Amygdala (tissue), 56 donors: ENCODE measurements at places on chromosomes 1 and 21.

DNA sequence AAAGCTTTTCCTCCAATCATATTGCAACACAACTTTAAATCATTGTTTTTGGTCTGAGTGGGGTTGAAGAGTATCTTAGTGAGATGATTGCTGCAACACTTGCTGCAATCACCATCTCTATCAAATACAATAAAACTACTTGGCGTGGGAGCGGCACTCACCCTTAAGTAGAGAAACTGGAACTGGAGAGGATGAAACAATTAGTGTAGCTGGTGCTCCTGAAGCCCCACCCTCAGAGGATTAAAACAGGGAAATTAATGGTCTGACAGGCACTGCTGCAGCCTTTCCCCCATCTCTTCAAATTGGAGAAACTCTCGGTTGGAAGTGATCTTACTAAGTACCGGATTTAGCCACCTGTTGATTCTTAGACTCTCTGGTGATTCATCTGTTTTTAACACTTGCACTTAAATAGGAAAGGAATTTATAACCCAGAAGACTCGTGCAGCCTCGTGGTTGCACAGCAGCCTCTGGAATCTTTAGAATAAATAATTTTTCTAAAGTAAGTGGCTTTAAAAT is 80.5 kb upstream of the KIF26B start:
- DNase-seq = no peak

GRCh38 chr1:2987773-2988172 is 33.5 kb upstream of the ACTRT2 start:
- DNase-seq = no peak

DNA sequence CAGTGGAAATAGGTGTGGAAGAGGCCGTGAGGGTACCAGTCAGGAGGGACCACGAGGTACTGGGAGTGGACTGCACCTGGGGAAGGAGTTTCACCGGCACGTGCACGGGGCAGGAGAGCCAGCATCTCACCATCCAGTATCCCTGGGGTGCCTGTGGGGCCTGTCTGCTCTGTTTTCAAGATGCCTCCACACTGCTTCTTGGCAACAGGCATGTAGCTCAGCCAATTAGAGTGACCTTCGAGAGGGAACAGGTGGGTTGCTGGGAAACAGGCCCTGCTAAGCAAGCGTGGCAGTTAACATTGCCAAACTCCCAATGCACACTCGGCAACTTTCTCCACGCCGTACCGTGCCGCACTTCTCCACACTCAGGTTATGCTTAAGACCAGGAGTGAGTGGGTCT is 17.7 kb downstream of the KCNC4 start:
- DNase-seq = no peak

GRCh38 chr1:212583643-212584042 is 24.9 kb upstream of the ATF3 start:
- DNase-seq = no peak

DNA sequence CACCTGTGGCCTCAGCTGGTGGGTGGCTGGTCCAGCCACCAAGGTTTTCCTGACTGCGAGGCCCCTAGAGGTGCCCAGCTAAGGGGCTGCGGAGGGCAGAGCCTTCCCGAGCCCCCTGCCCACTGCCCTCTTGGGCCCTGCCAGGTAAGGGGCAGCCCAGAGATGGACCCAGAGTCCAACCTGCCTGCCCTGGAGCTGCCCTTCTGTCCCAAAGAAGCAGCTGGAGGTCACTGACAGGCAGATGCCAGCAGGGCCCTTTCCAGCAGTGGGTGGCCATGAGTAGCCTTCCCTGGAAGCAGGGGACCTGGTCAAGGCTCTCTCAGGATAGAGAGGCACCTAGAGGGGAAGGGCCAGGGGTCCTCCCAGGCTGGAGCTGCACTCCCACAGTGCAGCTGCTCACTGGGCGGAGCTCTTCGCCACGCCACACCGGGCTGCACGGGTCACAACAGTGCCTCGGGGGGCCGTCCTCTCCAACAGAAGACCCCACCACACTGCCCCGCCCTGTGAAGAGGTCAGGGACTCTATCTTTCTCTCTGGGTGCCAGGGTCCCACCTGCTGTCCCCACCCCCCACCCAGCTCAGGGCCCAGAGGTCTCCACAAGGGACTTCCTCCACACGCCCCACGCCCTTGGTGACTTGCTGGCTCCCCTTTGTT is 10.9 kb upstream of the GNB1 start:
- DNase-seq = no peak

DNA sequence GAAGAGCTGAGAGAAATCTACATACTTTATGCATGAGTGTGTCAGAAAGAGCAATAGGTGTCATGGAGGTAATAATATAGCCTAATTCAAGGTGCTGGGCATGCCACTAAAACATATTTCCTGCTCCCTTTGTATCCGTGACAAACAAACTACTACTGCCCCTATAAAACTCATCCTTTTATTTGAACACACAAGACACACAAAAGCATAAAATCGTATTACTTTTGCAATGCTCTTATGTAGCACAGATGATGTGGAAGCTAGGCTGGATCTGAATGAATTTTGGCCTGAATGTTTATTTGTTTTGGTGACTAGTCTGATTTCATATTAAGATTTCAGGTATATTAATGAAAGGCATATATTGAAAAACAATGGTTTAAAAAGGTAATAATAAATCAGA is 239.3 kb upstream of the NEGR1 start:
- DNase-seq = no peak

- no peak for DNase-seq
Measured at GRCh38 chr1:109319114-109319513, 12.3 kb upstream of the MYBPHL start.

DNA sequence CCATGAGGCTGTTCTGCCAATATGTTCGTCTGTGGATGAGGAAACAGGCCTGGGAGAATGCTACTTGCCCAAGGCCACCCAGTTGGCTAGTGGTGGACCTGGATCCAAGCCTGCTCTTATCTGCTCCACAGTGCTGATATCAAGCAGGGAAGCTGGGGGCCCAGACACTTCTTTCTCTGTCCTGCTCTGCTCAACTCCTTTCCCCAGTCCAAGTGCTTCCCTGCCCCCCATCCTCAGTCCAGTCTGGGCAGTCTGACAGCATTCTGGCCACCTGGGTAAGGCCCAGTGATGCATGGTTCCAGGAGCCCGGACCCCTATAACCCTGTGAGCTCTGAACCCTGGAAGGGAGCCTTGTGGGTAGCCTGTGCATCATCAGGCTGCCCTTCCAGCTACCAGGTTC is 4.2 kb upstream of the PAQR7 start:
- no peak for DNase-seq

DNA sequence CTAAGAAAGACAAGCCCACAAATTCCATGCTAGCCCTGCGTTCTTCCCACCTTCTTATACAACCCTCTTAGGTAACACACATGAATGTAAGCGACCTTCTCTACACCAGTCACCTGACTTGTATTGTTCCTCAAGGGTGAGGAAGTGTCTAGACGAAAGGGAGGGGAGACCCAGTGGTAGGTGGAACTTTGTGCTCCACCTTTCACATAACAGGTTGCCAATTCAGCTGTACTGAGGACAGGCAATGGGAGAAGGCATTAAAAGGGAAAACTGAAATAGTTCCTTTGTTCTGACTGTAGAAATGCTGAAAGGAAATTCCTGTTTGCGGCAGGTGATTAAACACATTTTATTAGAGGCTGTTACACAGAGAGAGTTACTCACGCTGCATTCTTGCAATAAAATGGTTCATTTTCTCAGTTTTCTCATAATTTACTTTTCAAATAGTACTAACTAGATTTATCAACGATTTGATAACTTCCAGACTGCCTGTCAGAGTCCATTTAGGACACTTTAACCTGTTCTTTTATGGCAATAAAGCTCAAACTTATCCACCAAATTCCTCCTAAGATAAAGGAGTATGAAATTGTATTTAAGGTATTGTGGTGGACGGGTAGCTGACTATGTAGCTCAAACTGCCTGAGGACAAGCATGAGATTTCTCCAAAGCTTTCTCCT is 17.8 kb upstream of the CHRM3 start:
- no peak for DNase-seq

GRCh38 chr1:110829955-110830553 is 42.9 kb upstream of the CD53 start:
- DNase-seq = no peak

GRCh38 chr1:6391951-6392808 is 1.4 kb downstream of the ACOT7 start:
- no peak for DNase-seq

DNA sequence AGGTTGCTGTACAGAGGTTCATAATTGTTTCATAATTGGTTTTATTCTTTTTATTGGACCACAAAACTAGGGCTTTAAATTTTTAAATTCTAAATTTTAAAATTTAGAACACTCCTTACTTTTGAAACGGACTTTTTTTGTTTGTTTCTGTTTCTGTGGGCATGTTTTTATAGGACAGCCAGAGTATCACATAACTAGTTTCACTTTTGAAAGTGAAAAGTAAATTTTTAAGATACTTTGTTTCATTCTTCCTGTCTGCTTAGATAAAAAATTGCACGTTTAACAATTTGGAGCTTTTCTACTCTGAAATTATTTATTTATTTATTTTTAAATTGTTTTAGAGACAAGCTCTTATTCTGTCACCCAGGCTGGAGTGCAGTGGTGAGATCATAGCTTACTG is 29.7 kb downstream of the MDM4 start:
- no peak for DNase-seq

DNA sequence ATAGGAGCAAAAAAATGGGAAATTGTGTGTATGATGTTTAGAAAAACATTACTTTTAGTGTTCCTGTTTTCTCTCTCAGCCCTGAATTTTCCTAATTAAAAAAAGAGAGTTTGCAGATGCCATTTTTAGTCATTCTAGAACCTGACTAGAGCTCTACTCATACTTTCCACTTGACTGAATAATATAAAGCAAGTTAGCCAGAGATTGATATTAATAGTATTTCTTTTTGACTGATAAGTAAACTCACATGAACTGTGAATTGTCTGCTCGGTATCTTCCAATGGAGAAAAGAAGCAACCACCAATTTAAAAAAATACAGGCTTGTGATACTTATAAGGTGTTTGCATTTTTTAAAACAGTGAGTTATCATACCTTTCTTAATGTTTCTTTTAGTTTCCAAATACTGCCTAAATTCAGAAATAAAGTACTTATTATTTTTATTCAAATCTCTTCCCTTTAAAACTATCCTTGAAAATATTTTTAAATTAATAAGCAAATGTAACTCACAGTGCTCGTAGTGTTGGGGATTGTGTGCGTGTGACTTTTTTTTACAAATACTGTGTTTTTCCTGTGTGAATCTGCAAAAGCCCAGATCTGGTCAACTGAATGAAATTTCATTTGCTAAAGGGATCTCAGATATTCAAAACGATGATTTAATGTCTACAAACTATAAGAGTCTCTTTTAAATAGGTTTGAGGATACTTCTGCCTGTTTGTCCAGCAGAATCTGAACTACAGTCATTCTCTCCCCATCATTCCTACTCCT is 9.8 kb downstream of the RAP1A start:
- no peak for DNase-seq

- no peak for DNase-seq
Measured at GRCh38 chr1:42733415-42734200, 6.4 kb downstream of the CLDN19 start.

- no peak for DNase-seq
Measured at GRCh38 chr21:19368944-19369343, 965.4 kb upstream of the TMPRSS15 start.

GRCh38 chr21:29379517-29380054 is 80.9 kb downstream of the BACH1 start:
- DNase-seq = no peak
